ENCODE measurements at places on chromosomes 6 and 20.

DNA sequence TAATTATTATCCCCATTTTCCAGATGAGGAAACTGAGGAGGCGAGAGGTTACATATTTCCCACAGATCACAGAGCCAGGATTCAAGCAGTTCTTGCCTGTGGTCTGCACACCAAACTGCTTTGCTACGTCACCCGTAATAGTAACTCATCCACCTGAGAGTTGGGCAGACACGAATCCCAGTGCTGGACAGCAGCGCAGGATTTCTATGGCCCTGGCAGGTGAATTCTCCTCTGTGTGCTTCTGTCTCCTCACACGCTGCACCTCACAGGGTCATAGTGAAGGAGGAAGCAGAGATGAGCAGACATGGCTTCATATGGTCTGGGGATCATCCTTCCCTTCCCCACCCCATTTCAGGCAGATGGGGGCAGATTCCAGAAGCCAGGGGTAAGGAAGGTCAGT is 127.0 kb upstream of the LRFN2 start:
- no peak for DNase-seq

DNA sequence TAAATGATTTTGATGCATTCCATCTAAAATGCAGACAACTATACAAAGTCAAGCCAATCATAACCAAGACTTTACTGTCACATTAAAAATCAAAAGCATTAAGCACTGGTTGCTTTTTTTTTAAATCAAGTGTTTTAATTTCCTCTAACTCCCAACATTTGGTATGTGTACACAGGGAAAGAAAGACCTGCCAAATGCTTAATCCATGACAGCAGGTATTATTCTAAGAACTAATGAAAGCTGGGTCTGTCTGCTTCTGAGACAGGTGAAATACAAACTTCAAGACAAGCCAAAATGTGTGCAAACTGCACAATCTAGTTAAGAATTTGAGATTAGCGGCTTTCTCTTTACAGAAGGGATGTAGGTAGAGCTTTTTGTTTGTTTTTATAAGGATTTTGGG is 126.1 kb downstream of the GMDS start:
- DNase-seq: no peak

- no peak for DNase-seq
Measured at GRCh38 chr6:110741517-110741916, 73.8 kb downstream of the CDK19 start.

DNA sequence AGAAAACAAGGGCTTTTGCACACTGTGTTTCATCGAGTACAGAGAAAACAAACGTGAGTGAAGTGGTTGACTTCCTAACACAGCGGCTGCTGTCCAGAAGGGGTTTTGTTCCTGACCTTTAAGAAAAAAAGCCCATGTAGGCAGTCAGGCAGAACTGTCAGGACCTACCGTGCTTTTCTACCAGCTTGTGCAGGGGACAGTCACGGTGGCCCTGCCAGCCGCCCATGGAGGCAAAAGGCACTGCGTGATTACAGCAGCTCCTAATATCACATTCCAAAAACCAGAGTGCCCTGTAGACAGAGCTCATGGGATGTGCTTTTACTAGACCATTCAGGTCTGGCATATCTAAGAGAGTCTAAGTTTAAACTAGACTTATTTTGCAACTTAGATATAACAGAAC is 12.2 kb downstream of the TNFAIP3 start:
- DNase-seq: no peak

GRCh38 chr6:21099338-21100314 is 493.9 kb upstream of the SOX4 start:
- DNase-seq: no peak

GRCh38 chr6:88702956-88703556 is 260.4 kb downstream of the RNGTT start:
- DNase-seq: no peak

- peak; percentile 43 for DNase-seq
Measured at GRCh38 chr6:170032197-170032596, 258.7 kb downstream of the DLL1 start.

DNA sequence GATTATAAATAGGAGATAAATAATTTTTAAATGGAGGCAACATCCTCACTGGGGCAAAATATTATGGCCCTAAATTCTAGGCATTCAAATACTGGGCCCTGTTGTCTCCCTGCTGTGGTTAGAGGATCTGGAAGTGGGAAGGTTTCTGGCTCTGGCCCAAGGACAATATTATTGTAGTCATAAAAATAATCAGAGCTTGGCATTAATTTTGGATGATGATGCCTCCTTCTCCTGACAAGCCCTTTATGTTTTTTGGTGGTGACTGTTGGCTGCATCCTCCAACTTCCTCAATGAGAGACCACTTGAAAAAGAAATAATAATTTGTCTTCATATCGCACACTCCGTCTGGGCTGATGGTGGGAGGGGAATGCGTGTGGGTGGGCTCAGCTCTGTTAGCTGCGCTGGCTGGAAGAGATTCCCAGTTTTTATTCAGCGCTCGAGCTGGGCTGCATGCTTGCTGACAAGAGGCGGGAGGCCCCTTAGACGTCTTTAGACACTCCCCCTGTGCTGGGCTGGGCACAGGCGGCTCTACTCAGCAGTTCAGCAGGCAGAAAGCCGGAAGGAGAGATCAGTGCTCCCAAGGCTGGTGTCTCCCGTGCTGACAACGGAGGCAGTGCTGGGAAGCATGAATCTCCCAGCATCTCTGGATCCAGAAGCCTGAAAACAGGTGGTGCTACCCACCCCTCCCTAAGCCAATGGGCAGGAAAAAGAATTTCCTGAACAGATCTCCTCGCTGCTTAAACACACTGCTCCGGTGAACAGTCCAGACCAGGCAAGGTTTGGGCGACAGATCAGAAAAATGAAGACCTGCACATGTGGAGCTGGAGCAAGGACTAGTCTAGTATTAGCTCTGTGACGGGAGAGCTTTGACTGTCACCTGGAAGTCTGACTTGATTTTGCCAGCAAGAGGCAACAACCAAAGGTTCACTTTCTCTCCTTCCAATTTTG is 97.7 kb downstream of the SYCP2 start:
- peak; percentile 68 for DNase-seq

GRCh38 chr6:11535801-11536230 is 1.7 kb upstream of the TMEM170B start:
- no peak for DNase-seq

- peak; percentile 83 for DNase-seq
Measured at GRCh38 chr20:6767536-6768227, at the start of gene BMP2. Gene BMP2 (plus strand): TSS chr20:6767686. CDS start chr20:6770127, 2,441 bp downstream.

- no peak for DNase-seq
Measured at GRCh38 chr20:16317445-16318362, 255.5 kb downstream of the KIF16B start.

DNA sequence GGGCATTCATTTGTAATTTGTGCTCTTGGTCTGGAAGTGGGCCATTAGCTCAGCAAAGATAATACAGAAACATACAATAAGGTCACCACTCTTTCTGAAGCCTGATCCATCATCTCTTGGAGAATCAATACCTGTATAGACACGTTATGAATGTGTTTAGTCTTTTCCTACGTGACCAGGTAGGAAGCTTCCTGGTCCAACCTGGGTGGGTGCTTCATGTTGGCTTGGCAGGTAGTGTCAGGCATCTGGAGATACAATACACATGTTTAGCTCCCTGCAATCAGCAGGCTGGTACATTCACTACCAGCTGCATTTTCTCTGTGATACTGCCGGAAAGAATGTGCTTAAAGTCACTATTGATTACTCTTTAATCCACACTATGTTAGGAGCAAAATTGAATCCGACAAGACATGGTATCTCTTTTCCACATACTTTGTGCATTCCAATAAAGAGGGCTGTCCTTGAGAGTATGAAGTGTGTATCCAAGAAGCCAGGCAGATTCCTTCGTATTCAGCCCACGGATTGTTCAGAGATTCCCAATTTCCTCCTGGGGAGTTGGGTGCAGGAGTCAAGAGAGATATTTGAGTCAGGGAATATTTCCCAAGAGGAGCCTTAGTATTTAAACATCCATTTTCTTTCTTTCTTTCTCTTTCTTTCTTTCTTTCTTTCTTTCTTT is 49.9 kb upstream of the RANBP9 start:
- DNase-seq: no peak

GRCh38 chr6:88458662-88459061 is 292.5 kb upstream of the CNR1 start:
- DNase-seq: no peak

All from islet precursor cell (in vitro differentiated cells).